ENCODE measurements at places on chromosomes 7 and 10.

- no peak for DNase-seq
These were observed 32.2 kb upstream of the ZNF518A start for GRCh38 chr10:96097865-96098264.

DNA sequence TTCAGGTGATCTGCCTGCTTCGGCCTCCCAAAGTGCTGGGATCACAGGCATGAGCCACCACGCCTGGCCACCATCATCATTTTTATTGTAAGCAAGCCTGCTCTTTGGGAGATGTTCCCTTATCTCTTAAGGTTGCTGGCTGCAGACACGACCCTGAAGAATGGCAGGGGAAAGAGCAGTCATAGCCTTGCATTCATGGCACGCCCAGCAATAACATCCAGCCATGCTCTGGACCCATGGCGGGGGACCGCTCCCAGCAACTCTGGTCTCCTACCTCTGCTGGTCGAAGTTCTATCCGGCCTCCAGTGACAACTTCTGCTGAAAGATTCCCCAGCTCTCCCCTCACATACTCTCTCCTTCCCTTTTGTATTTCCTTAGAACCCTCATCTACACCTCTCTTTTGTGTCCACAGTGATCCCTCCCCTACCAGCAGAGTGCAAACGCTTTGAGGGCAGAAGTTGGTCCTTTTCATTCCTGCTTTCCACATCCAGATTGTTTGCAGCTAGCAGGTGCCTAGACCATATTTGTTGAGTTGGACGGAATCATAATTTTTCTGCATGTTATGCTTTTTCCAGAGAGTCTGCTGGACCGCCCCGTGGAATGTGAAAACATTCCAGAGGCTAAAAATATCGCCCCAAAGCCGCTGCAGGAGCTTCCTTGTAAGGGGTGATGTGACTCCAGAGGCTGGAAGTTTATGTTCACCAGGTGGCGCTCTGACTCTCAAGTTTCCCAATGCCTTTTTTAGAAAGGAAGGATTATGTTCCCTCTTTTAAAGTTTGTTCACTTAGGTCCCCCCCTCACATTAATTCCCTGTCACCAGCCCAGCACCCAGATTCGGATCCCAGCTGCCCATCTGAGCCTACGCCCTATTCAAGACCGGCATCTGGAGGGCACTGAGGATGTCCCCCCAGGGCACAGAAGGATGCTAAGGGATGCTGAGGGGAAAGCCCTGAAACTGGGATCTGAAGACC, 4.3 kb upstream of the MARVELD1 start:
- no peak for DNase-seq

DNA sequence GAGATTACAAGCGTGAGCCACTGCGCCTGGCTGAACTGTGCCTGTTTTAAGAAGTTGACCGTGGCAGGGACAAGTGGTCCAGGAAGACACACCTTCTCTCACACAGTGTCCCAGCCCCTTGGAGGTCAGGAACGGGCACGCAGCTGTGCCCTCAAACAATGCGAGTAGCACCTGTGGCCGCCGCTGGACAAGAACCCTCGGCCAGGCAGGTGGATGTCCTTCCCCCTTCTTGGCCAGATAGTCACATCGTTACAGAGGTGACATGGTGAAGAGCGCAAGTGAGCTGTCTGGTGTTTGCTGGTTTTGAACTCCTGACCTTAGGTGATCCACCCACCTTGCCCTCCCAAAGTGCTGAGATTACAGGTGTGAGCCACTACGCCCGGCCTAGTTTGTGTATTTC, 8.8 kb downstream of the ZFAND2A start:
- no peak for DNase-seq

GRCh38 chr10:11205030-11205772, 187.5 kb downstream of the CELF2 start:
- peak; percentile 14 for DNase-seq

DNA sequence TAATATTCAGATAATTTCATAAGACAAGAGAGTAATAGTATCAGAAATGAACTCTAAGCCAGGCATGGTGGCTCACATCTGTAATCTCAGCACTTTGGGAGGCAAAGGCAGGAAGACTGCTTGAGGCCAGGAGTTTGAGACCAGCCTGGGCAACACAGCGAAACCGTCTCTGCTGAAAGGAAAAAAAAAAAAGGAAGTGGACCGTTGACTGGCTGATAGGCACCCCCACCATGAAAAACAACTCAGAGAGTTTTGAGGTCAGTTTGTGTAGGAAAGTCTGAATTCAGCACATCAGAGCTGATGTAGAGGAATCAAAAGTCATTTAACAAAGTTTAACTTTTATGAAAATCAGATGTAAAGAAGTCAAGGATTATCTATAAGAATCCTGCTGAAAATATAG, 63.2 kb upstream of the AMPH start:
- DNase-seq, result no peak

DNA sequence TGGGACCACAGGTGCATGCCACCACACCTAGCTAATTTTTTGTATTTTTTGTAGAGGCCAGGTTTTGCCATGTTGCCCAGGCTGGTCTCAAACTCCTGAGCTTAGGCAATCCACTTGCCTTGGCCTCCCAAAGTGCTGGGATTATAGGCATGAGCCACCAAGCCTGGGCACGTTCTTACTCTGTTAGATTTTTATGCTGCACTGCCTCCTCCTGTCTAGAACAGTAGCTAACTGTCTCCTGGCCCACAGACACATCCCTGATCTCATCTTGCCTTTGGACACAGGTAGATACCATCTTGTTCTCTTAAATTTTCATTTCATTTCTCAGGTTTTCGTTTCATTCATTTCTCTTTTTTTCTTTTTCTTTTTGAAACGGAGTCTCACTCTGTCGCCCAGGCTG, 41.1 kb downstream of the BLVRA start:
- DNase-seq, result no peak

DNA sequence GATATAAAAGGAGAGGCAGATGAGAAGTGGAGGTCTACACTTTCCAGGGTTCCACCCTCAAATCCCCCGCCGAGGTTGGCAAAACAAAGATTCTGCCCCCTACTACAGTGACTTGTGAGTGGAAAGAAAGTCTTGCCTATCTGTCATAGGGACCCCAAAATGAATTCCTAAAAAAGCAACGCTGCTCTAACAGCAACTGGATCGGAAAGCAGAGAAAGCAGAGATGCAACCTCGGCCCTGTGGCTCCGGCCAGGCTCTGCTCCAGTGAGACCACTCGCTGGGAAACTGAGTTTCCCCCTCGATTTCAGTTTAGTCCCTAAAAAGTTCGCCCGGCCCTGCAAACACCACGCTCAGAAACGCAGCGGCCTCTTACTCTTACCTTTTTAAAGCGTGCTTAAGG, 297.9 kb upstream of the NFE2L3 start:
- no peak for DNase-seq

DNA sequence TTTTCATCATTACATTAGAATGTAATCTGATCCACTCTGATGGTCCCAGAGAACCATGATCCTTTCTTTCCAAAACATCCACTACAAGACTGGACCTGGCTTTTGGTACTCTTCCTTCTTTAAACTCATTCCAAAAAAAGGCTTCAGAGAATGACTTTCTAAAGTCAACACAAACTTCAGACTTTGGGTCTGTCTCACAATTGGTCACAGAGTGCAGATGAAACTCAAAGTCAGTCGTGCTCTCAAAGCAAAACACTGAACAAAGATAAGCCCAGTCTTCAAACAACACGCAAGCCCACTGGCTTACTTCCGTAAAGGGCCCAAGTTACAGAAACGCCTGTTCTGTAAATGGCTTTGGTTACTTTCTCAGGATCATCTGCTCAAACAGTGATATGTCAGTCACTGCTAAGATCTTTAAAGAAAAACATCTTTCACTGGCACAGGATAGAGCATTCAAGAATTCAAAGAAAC, 250.9 kb upstream of the MKLN1 start:
- DNase-seq, result no peak

- no peak for DNase-seq
These were observed 60.6 kb upstream of the LRRN3 start for GRCh38 chr7:111030336-111030735.

GRCh38 chr10:74394416-74394969, 243.5 kb downstream of the ADK start:
- no peak for DNase-seq

- no peak for DNase-seq
These were observed 19.3 kb upstream of the ADAMTS14 start for GRCh38 chr10:70652761-70653657.

- DNase-seq, result no peak
These were observed 1.2 kb downstream of the CACUL1 start for GRCh38 chr10:118753331-118754228.

GRCh38 chr10:30509508-30509907, 75.5 kb downstream of the MAP3K8 start:
- DNase-seq, result no peak

GRCh38 chr10:62492012-62492869, 118.1 kb downstream of the ZNF365 start:
- DNase-seq, result peak; percentile 57

- DNase-seq, result no peak
These were observed 1.3 kb downstream of the BRAT1 start for GRCh38 chr7:2553831-2554581.

- no peak for DNase-seq
These were observed 21.0 kb downstream of the ANKRD30A start for GRCh38 chr10:37146443-37146842.

- DNase-seq, result no peak
These were observed 39.9 kb upstream of the EZH2 start for GRCh38 chr7:148924011-148924410.

- DNase-seq, result no peak
These were observed 107.1 kb upstream of the CDCA7L start for GRCh38 chr7:22052674-22053365.

DNA sequence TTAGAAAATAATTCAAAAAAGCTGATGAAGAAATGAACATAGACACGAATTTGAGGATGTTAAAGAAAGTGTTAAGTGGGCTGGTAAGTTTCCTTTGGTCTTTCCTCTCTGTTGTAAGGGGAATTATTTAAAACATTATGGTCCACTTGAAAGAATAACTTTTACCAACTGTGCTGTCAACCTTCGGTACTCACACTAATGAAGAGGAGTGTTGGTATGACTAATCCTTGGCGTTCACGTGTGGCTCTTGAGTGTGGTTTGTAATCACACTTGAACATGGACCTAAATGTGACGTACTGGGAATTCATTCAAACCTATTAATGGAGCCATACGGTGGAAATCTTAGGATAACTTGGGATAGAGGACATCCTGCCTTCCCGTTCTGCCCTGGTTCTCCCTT, 41.3 kb downstream of the TBXAS1 start:
- no peak for DNase-seq

All from epithelial cell of prostate (primary cell).